ENCODE measurements at places on chromosomes 13 and 19.

DNA sequence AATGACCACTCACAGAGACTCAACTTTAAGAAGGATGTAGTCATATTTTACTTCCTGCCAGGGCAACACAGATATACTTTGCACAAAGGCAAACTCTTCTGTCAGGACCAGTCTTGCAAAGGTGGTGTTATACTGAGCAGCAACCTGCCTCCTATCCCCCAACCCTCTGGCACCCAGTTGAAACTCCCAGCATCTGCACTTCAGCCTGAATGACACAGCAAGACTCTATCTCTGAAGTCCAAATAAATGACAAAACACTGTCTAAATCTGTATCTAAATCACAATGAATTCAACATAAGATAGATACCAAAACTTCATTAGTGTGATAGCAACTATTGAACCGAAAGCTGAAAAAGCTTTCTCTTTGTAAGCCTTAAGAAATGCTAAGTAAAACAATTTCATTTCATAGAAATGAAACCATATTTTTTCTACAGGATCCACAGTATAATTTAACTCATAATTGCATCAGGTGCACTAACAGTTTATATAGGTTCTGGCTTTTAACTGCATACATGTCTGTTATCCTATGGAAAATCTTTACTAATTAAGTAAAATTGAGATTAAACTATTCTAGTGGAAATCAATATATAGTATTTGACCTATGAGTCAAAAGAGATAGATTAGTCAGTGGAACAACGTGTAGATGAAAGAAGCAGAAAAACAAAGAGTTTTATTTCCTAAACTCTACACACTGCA lies 163.7 kb downstream of the TBC1D4 start:
- DNase-seq, result no peak

GRCh38 chr13:74227476-74228158 lies 93.4 kb upstream of the KLF12 start:
- DNase-seq, result no peak

- DNase-seq, result no peak
Observed at GRCh38 chr19:24177686-24178085, 90.7 kb downstream of the ZNF254 start.

DNA sequence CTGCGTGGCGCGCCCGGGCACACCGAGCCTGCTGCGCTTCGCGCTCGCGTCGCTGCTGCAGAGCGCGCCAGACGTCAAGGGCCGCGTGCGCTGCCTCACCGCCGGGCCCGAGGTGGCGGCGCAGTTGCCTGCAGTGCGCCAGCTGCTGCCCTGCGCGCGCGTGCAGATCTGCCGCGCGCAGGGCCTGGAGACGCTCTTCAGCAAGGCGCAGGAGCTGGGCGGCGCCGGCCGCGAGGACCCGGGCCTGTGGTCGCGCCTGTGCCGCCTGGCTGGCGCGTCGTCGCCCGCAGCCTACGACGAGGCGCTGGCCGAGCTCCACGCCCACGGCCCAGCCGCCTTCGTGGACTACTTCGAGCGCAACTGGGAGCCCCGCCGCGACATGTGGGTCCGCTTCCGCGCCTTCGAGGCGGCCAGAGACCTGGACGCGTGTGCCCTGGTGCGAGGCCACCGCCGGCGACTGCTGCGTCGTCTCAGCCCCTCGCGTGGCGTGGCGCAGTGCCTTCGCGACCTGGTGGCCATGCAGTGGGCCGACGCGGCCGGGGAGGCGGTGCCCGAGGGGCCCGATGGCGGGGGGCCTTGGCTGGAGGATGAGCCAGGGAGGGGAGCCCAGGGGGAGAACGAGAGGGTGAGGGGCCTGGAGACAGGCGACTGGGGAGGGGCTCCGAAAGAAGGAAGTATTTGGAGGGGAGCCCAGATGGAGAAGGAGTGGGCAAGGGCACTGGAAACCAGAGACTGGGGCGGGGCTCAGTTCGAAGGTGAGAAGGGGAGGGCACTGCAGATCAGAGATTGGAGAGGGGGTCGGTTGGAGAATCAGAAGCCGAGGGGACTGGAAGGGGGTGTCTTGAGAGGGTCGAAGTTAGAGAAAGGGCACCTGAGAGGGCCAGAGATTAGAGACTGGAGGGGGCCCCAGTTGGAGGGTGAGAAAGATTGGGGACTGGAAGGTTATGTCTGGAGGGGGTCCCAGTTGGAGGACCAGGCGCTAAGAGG lies 24.7 kb downstream of the ZSWIM9 start:
- no peak for DNase-seq
